RCC 7860 (cell line): ENCODE measurements at places on chromosomes 13 and 19.

- DNase-seq, result no peak
Observed at GRCh38 chr13:30396434-30397075, 25.7 kb upstream of the UBE2L5 start.

DNA sequence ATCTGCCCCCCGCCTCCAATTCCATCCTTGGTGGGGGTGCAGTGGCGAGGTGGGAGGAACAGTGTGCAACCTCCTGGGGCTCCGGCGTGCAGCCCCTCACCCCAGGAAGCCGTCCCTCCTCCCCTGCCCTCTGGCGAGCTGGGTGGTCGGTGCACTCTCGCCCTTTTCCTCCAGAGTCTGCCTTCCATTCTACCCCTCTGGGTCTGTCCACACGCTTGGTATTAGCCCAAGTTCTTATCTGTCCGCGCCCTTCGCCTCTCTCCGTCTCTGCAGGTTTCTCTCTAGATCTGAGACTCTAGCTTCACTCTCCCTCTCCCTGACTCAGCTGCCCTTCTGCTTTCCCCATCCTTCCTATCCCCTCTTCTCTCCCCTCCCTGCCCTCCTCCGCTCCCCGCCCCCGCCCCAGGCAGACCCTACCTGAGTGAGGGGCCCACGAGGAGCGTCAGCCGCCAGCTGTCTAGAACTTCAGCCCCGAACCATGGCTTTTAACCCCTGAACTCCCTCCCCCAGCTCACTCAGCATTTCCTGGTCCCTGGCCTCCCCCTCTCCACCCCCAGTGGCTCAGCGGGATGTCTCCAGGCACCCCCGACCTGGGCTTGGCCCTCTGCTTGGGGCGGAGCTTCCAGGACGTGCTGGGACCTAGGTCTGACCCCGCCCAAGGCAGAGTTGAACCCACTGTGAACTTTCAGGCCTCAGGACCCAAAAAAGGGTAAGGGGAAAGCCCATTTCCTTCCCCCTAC, 499 bp upstream of the KLK13 start:
- no peak for DNase-seq

- DNase-seq, result peak; percentile 45
Observed at GRCh38 chr13:91482427-91482826, 84.0 kb downstream of the GPC5 start.

DNA sequence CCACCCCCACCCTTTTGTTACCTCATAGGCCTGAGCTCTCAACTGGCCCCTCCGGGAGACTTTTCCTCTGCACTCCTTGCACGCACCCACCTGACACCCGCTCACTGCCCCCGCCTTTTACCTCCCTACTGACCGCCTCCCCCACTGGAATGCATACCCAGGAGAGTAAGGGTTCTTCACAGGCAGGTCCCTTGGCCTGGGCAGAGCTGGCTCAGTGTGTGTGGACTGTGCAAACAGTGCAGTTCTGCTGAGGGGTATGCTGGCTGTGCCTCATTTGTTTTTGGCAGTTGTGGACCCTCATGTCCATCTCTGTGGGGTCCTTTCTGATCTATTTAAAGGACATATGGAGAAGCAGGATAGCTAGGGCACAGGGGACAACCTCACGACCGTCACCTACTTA, 5.0 kb downstream of the ZSCAN18 start:
- no peak for DNase-seq

DNA sequence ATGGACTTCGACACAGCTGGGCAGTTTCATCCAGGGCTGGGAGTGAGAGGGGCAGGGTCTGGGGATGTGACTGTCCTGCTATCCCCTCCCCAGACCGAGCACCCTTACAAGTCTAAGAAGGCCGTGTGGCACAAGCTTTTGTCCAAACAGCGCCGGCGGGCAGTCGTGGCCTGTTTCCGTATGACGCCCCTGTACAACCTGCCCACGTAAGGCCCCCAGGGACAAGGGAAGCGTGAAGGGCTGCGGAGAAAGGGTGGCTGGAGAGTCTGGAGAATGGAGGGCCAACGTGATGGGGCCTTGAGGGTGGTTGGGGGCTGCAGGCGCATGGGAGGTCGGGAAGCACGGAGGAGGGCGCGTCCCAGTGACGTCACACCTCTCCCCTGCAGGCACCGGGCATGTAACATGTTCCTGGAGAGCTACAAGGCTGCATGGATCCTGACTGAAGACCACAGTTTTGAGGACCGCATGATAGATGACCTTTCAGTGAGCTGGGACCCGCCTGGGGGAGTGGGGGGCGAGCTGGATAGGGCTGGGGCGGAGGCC, 89.5 kb downstream of the MAP4K1 start:
- no peak for DNase-seq

- peak; percentile 48 for DNase-seq
Observed at GRCh38 chr19:10271543-10272086, 695 bp downstream of the ICAM1 start.

DNA sequence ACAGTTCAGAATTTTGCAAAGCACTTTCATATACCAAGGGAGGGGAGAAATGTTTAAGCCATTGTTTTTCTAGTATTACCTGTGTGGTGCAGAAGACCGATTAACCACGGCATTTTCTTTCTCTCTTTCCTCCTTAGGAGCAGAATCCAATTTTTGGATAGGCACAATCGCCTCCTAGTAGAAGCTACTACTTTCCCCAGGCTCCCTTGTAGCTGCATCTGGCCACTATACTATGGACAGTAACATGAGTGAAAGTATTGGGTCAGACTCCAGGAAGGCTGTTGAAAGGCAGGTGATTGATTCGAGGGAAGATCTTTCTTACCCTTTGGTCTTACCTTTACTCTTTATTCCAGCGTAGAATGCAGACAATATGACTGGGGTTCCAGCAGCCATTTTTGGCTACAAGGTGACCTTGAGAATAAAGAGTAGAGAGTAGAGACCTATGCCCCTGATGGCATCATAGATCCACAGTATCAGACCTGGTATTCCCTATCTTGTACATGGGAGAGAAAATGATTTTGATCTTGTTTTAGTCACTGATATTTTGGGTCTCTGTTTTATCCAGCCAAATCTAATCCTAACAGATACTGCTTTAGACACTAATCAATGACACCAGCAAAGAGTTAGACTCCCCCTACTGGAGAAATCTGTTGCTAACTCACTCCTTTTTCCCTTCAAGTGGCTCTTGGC, 77.0 kb downstream of the LRRC63 start:
- peak; percentile 9 for DNase-seq

DNA sequence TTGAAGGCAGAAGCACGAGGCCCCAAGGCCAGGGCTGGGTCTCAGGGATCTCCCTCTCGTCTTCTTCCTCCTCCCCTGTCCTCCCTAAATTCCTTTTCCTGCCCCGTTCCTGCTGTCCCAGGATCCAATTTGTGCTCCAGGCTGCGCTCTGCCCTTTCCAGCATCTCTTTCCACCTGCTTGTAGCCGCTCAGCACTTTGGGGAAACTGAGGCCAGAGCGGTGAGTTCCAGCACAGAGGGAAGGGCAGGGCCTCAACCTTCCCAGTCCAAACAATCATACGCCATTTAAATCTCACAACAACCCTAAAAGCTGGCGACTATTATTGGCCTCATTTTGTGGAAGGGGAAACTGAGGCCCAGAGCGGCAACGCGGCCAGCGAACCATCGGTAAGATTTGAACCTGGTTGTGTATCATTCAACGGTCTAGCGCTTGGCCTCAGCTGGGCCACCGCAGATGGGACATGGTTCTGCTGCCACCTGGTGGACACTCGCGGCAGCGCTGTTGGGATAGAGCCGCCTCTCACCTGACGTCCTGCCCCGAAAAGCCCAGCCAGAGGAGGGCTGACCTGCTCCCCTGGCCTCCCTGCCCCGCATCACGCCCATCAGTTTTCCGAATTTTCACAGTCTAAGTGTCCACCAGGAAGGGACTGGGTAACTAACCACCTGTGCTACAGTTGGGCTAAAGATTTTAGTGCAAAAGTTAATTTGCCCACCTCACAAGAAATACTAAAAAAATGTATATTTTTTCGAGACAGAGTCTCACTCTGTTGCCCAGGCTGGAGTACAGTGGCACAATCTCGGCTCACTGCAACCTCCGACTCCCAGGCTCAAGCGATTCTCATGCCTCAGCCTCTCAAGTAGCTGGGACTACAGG, 4.2 kb upstream of the RPL18A start:
- DNase-seq, result peak; percentile 52

DNA sequence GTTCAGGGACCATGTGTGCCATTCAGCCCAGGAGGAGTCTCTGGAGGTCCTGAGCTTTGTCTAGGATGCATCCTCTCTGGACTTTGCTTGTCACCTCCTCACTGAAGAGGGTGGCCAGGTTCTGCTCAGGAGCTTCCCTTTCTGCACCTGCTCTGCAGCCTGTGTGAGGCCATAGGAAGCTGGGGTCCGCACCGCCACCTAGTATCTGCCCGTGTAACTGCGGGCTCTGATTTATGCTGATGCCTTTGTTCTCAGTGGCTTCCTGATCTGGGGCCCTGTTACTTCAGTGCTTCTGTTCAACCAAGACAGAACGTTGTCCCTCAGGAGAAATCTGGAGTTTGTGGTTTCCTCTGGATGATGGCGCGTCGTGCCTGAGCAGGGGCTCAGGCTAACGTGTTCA, 15.5 kb downstream of the ZNF610 start:
- no peak for DNase-seq

GRCh38 chr13:54175466-54175865, 1146.9 kb downstream of the OLFM4 start:
- no peak for DNase-seq

DNA sequence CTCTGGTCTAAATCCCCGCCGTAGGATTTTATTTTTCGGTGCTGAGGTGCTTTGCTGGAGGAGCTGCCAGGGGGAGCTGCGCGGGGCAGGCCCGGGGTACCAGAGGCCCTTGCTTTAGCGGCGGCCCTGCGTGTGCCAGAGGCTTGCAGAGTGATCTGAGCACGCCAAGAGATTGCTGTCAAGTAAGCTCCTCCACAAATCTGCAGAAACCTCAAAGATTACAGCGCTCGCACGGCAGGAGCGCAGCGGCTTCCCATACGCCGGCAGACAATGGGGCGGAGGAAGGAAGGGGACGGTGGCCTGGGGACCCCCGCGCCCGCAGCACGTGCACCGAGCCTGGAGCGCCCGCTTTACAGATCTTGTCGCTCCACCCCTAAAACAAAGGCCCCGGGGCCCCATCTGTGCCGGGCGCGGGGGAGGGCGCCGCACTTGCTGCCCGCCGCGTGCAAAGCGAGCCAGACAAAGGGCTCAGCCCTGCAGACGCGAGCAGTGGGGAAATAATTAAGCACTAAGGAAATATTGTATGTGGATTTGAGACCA, 9.1 kb upstream of the C19orf12 start:
- DNase-seq, result no peak

DNA sequence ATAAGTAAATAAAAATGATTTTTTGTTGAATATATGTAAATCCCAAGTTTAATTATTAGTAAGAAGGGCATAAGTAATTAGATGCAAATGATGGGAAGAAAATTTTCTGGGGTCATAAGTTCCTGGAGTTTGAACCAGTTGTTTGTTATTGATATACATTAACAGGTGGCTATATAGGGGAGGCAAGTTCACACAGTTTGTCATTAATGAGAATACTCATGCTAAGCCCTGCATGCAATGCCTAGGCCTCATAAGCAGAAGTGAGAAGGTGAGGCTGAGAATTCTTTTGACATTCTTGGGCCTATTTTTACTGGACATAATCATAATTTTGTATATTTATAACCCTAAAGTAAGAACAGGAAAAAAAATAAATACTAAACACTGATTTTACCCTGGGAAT, 1210.7 kb upstream of the PCDH9 start:
- no peak for DNase-seq

DNA sequence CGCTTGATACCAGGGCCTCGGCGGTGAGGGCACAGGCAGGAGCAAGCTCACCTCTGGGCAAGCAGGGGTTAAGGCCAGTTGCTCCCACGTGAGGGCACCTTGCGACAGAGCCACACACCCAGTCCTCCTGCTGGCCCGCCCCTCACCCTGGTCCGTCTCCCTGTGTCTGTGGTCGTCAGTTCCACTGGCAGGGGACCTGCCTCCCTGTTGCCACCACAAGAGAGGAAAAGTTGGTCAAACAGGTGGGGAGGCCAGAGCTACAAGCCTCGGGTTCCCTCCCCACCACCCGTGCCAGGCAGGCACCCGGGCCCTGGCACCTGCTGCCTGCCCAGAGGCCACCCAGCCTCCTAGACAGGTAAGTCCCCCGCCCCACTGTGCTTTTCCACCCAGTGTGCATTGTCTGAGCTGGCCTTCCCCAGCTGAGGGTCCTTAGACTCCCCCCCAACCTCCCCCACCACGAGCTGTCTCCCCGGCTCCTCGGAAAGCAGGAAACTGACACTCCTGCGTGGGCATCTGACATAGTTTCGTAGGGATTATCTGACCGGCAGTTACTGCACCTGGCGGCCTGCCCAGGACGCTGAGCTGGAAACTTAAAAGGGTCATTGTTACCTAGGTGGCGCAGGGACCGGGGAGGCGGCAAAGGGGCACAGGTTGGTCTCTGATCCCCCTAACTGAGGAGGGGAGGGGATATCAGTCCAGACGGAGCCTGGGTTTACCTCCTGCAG, at the start of gene TJP3:
Gene TJP3 (plus strand): TSS at position 178 of the 725 bp plus-strand sequence. CDS start 20,049 bp downstream, outside the sequence.
- DNase-seq, result no peak

DNA sequence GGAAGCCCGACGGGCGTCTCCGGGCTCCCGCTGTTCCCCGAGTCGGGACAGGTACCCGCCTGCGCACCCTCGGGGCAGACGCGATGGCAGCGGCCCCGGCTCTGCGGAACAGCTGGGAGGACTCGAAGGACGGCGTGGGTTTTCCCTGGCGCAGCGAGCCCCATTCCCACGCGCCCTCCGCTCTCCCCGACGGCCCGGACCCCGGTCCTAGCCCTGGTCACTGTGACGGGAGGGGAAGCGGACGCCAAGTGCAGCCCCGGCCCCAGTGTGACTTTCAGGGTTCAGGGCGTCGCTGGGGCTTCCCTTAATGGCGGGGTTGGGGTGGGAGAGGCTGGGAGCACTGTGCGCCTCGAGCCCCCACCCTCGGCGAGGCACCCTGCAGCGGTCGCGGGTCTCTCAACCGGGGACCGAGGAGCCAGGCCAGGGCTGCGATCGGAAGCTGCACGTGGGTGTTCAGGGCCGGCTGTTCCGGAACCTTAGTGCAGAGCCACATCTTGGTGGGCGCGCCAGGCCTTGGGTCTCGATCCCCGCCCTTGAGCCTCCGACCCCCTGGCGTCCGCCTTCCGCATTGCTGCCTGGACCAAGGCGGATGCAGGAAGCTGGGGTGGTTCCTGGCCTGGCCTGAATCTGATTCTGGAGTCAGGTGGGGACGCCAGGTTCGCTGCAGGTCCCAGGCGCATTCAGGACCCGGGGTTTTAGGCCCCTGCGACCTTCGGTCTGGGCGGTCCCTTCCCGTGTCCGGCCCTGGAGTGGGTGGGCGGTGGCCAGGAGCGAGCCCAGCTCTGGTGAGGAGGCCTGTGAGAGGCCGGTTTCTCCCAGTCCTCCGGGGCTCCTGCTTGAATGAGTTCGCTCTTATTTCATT, 3.5 kb downstream of the LGALS7B start:
- no peak for DNase-seq

GRCh38 chr13:97933776-97934175, 19.7 kb upstream of the IPO5 start:
- no peak for DNase-seq

GRCh38 chr19:58315580-58315979, 10.4 kb downstream of the ERVK3-1 start:
- DNase-seq, result no peak
